ENCODE measurements at places on chromosomes 5 and 9.

- no peak for DNase-seq
These were observed 24.7 kb upstream of the LMNB1 start for GRCh38 chr5:126752081-126752785.

DNA sequence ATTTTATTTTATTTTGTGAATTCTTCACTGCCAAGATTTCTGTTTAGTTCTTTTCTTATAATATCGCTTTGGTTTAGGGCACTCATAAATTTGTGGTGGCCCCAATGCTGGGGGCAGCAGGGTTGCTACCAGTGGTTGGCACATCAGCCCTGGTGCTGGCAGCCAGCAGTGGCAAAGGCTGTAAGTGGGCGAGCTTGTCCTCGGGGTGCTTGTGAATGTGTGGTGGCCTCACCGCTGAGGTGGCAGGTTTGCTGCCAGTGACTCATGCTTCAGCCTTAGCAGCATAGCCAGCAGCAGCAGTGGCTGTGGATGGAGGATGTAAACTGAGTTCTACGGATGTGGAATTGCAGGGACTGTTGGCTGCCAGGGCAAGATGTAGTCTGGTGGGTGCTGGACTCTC is 262.9 kb upstream of the DMAC1 start:
- DNase-seq, result no peak

DNA sequence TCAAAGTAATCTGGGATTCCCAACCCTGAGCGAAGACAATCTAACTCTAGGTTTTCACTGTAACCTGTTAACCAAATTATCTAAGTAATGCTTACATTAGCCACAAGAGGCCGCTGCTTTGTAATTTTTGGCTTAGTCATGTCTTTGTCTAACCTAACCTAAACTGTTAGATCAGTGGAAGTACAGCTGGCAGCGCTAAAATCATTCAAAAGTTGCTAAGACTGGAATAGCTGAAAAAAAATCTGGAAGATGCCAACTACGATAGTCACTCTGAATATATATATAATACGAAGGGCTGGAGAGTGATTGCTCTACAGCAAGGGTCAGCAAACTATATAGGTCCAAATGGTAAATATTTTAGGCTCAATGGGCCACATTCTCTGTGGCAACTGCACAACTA is 60.2 kb downstream of the FBXO38 start:
- no peak for DNase-seq

- no peak for DNase-seq
These were observed 126.0 kb upstream of the IL12B start for GRCh38 chr5:159456261-159456660.

All from activated T-cell treated with anti-CD3 and anti-CD28 coated beads for 48 hours (primary cell).